ENCODE measurements at places on chromosomes 16 and 17.

- peak; percentile 45 for DNase-seq
Measured at GRCh38 chr17:34826332-34826731, 134.9 kb downstream of the CCT6B start.

GRCh38 chr16:90031186-90031930 lies 12.1 kb upstream of the DBNDD1 start:
- DNase-seq = no peak

DNA sequence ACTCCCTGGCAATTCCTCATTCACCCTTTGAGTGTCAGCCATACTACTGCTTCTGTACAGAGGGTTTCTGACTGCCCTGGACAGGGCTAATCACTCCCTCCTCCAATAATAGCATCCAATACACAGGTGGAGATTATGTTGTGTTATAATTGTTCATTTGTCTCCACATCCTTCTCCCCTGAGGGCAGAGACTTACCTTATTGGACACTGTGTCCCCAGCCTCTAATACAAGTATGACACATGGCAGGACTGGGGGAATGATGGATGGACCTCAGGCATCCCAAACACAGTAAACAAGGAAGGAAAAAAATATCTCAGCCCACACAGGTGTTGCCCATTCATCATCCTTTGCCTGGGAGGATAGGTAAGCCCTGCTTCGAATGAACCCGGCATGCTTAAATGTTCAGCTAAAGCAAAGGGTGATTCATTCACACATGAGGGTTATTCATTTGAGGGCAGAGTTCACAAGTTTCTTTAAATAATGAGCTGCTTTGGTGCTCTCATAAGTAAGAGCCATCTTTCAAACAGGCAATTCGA lies 34.8 kb downstream of the MMD start:
- no peak for DNase-seq

DNA sequence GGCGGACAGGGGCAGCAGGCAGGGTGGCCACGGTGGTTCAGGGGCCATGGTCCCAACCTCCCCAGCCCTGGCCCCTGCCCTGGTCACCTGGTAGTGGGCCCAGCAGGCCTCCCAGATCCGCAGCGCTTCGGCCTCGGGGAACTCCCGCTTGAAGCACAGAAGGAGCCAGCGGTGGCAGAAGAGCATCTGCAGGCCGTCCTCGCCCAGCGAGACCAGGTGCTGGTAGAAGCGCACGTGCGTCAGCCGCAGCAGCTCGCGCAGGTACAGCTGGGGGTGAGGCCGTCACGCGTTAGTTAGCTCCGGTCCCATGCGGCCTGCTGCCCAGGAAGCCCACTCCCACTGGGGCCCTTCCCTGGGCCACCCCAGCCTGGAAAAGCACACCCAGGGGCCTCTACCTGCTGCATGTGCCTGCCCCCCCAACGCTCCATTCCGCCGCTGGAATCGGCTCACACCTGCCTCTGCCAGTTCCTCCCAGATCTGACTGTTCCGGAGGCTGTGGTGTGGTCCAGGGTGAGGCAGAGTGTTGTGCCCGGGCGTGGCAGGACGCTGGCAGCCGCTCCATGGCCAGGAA lies 90.8 kb downstream of the TBC1D16 start:
- DNase-seq = no peak

DNA sequence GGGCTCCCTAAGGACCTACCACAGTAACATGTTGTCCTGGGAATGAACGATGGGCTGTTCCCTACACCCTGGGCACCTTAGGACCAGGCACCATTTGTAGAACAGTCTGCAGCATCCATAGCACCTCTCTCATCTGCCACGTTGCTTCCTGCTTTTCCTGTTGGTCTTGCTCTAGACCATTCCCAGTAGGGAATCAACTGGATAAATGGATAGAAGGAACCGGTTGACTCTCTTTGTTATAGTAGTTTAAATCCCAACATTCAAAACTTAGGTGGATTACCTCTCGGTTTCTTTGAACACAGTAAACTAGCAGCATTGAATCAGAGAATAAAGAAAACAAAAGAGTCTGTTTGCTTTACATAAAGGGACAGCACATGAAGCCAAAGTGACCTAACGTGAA lies 159.1 kb downstream of the HS3ST3B1 start:
- DNase-seq = no peak

- DNase-seq = no peak
Measured at GRCh38 chr17:45284176-45285140, 22.6 kb upstream of the SPATA32 start.

- DNase-seq = no peak
Measured at GRCh38 chr17:70169709-70170597, 621 bp downstream of the KCNJ2 start.

- DNase-seq = peak; percentile 86
Measured at GRCh38 chr16:30409125-30410060, 2.0 kb downstream of the ZNF771 start.

GRCh38 chr16:27852116-27852515 lies 211.4 kb downstream of the GSG1L start:
- DNase-seq = no peak

DNA sequence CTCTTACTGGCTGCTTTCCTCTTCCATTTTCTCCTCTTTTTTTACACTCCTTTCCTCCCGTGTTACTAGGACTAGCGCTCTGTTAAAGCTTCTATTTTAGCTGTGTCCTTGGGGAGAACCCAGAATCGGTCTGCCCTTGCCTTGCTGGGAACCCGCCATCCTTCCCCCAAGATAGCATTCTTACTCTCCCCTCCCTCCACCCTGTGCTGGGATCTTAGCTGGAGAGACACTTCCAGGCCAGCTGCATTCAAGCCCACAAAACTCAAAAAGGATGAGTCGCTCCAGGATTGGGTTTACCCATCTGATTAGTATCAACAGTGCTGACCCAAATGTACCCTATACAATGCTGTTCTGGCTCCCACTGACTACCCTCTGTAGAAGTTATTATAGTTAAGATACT lies 200.5 kb upstream of the ASIC2 start:
- no peak for DNase-seq

GRCh38 chr17:77832180-77832560 lies 126.3 kb upstream of the TNRC6C start:
- no peak for DNase-seq

All from T1000 (cell line).